Ovary (tissue), 10 donors: ENCODE measurements at places on chromosomes 6 and 20. TPM values are rescaled to one million over a fixed set of nuclear protein-coding genes. Genes with fewer than 3 reads are reported as not detected.

Gene HLA-E
- 221 TPM for total RNA-seq

Gene IPCEF1
- total RNA-seq = 1.3 TPM

Gene PHF3
- 64.2 TPM for total RNA-seq

GRCh38 chr6:162970246-162970645, 242.5 kb downstream of the PACRG start:
- no peaks in the 10 kb centered on the region for H3K4me1 ChIP-seq
- H3K27me3 ChIP-seq = no peaks in the 10 kb centered on the region
- DNase-seq = no peak
- no peak overlapping the region for H3K4me3 ChIP-seq
- H3K36me3 ChIP-seq = no peaks in the 10 kb centered on the region

Gene PAX1
- total RNA-seq = not detected
